Choroid plexus epithelial cell (primary cell): ENCODE measurements at places on chromosomes 12 and 14.

DNA sequence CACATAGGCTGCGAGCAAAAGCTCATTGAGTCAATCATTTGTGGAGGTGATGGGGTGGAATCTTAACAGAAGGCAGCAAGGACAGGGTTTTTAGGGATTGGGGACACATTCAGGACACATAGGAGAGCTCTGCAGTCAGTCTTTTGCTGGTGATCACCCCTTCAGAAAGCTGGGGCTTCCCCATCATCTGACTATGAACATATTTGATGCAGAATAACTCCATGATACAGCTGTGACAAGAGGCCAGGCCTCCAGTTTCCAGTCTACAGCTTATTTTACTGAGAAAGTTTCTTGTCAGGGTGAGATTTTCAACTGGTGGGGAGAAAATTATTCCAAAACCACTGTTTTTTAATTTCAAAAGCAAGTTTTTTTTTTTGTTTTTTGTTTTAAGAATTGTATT, 134.2 kb downstream of the TMEM30B start:
- no peak for DNase-seq

GRCh38 chr12:81778719-81779118, 19.6 kb upstream of the PPFIA2 start:
- DNase-seq = no peak

DNA sequence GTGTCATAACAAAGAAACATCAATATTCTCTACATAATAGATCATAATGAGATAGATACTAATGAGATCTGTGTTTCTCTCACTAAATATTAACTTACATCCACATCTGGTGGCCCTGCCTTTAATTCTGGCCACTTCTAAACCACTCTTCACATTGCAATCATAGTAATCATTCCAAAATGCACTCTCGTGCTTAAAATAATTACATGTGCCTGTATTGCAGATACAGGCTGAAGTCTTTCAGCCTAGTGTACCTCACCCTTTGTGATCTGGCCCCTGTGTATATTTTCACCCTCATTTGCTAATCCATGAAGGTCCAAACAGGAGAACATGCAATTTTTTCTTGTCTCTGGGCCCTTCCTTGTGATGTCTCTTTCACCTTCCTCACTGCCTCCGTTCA, 108.0 kb downstream of the LIN7A start:
- peak; percentile 34 for DNase-seq

DNA sequence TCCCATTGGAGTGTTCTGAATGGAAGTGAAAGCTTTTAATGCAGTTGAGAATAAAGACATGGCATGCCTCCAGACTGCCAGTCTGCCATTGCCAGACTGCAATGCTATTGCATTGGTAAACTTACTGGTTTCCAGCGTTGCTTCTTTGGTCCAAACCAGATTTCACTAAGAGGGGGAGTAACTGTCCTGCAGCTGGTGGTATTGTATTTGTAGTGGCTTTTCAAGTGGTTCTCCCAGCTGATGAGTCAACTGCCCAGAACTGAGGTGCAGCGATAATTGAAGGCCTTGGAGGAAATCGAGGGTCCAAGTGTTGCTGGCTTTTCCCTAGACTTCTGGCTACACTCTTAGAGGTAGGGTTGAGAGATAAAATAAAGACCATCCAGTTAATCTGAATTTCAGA, 31.9 kb downstream of the ERG28 start:
- DNase-seq = no peak

- DNase-seq = no peak
Observed at GRCh38 chr14:99616832-99617800, 13.1 kb upstream of the CCDC85C start.

DNA sequence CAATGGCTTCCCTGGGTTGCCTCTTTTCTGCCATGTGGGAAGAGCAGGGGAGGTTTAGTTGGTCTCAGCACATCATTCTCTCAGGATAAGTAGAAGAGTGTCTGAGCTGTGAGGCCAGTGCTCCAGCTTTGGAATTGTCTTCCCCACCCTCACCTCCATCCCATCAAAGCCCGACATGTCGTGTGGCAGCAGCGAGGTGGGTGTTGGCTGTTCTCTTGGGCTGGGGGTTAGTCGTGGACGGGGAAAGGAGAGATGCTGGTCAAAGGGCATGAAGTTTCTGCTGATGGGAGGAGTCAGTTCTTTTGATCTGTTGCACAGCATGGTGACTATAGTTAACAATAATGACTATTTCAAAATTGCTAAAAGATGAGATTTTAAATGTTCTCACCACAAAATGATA, 404.2 kb downstream of the TMEM121 start:
- no peak for DNase-seq

DNA sequence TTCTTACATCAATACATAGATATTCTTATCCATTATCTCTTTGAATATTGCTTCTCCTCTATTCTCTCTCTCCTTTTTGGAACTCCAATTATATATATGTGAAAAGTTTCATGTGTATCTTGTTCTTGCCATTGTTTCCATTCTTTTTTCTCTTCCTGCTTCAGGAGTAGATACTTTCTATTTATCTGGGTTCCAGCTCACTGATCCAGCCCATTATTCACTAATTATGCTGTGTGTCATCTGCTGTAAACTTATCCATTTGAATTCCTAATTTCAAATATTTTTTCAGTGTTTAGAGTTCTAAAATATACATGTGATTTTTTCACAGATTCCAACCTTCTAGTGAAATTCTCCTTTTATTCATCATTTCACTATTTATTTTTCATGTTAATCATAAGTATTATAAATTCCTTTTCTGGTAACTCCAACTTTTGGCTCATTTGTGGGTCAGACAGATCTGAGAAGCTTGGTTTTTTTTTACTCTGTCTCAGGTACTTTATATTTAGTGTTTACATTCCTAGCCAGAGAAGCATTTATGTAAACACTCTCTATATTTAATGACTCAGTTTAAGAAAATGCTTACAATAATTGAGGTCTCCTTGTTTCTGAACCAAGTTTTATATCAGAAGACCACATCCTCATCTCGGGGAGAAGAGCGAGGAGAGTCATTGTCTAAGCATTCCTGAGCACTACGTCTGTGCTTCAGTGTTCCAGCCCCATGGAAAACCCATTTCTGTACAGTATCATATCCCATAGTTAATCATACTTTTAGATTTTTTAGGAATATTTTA, 15.9 kb upstream of the AMIGO2 start:
- peak; percentile 76 for DNase-seq

- no peak for DNase-seq
Observed at GRCh38 chr12:92294676-92295440, 149.2 kb upstream of the BTG1 start.

GRCh38 chr12:22307811-22308210, 26.7 kb downstream of the ST8SIA1 start:
- DNase-seq = no peak
